Activated T-helper 1 cell treated with anti-CD3 and anti-CD28 coated beads, Interleukin-12 subunit alpha, Interleukin-12 subunit beta, Interleukin-2, Interleukin-4 antibody, amounts not matched to agents 30 ng/mL and 10 ng/mL and 1 ng/mL, durations not matched to agents 14 hours and 24 hours and 36 hours (primary cell): ENCODE measurements at places on chromosomes 3 and 15.
A peak's percentile ranks its signal among the peaks of the same experiment; 100 is the strongest.

GRCh38 chr3:161069511-161070251 is 35.5 kb downstream of the B3GALNT1 start:
- H3K27me3 ChIP-seq: no peaks in the 10 kb centered on the region
- no peak overlapping the region for H3K4me3 ChIP-seq
- no peak overlapping the region for H3K27ac ChIP-seq
- peaks cover 48% of the 10 kb centered on the region for H3K4me1 ChIP-seq
- H3K36me3 ChIP-seq: no peaks in the 10 kb centered on the region

- no peaks in the 10 kb centered on the region for H3K36me3 ChIP-seq
- no peak for DNase-seq
- H3K4me3 ChIP-seq: no peak overlapping the region
- H3K27me3 ChIP-seq: peaks cover 29% of the 10 kb centered on the region
Measured at GRCh38 chr15:29278436-29279105, 8.9 kb upstream of the NSMCE3 start.

DNA sequence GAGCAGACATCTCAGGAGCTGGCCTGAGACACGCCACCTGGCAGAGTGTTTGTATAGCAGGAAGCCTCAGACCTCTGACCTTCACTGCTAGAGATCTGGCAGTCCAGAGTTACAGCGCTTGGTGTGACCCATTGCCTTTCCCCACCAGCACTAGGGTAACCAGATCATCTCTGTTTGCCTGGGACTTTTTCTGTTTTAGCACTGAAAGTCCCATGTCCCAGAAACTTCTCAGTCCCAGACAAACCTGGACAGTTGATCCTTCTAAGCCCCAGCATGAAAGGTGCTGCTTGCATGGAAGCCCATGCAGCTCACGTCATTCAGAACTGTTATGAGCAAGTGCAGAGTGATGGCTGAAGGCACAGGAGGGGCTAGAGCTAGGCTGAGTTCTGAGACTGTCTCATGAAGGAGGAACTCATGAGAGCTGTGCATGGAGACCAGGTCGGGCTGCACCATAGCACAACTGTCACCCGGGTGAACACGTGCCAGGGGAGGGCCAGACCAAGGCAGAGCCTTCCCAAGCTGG is 18.2 kb upstream of the AHSG start:
- H3K27ac ChIP-seq: no peak overlapping the region
- H3K4me3 ChIP-seq: no peak overlapping the region
- H3K36me3 ChIP-seq: no peaks in the 10 kb centered on the region
- H3K27me3 ChIP-seq: peaks cover 5% of the 10 kb centered on the region

GRCh38 chr15:76776480-76776879 is 128.7 kb downstream of the SCAPER start:
- H3K4me3 ChIP-seq: no peak overlapping the region
- no peak for DNase-seq
- H3K4me1 ChIP-seq: peaks cover 8% of the 10 kb centered on the region
- H3K27me3 ChIP-seq: no peaks in the 10 kb centered on the region
- peaks cover 11% of the 10 kb centered on the region for H3K36me3 ChIP-seq

GRCh38 chr3:133532951-133533350 is 40.5 kb upstream of the CDV3 start:
- peaks cover 5% of the 10 kb centered on the region for H3K27me3 ChIP-seq
- no peak overlapping the region for H3K4me3 ChIP-seq
- H3K4me1 ChIP-seq: no peaks in the 10 kb centered on the region

DNA sequence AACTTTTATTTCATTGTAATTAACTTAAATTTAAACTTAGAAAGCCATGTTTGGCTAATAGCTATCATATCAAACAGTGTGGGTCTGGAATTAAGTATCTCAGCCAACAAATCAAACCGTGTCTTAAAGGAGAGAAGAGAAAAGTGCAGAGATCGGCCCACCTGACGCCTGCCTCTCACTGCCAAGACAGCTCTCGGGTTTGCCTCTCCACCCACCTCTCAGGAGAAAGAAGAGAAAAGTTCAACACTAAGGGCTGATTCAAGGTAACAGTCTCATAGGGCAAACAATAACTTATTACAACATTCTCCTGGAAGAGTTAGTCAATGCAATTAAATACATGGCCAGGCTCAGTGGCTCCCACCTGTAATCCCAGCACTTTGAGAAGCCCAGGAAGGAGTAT is 64.8 kb upstream of the PRR20G start:
- no peaks in the 10 kb centered on the region for H3K36me3 ChIP-seq
- H3K27ac ChIP-seq: no peak overlapping the region
- H3K4me1 ChIP-seq: no peaks in the 10 kb centered on the region
- no peak overlapping the region for H3K4me3 ChIP-seq

GRCh38 chr15:63013052-63013808 is 29.3 kb upstream of the TPM1 start:
- H3K4me1 ChIP-seq: peaks cover 8% of the 10 kb centered on the region
- no peak overlapping the region for H3K27ac ChIP-seq
- DNase-seq: no peak
- H3K27me3 ChIP-seq: peaks cover 7% of the 10 kb centered on the region
- H3K36me3 ChIP-seq: no peaks in the 10 kb centered on the region

- H3K4me1 ChIP-seq: no peaks in the 10 kb centered on the region
- no peak overlapping the region for H3K27ac ChIP-seq
- H3K4me3 ChIP-seq: no peak overlapping the region
Measured at GRCh38 chr3:385151-385550, 188.6 kb downstream of the CHL1 start.

GRCh38 chr3:46504789-46505188 is 7.0 kb downstream of the RTP3 start:
- H3K36me3 ChIP-seq: no peaks in the 10 kb centered on the region
- no peaks in the 10 kb centered on the region for H3K4me1 ChIP-seq
- no peak overlapping the region for H3K4me3 ChIP-seq
- H3K27me3 ChIP-seq: peaks cover 6% of the 10 kb centered on the region

DNA sequence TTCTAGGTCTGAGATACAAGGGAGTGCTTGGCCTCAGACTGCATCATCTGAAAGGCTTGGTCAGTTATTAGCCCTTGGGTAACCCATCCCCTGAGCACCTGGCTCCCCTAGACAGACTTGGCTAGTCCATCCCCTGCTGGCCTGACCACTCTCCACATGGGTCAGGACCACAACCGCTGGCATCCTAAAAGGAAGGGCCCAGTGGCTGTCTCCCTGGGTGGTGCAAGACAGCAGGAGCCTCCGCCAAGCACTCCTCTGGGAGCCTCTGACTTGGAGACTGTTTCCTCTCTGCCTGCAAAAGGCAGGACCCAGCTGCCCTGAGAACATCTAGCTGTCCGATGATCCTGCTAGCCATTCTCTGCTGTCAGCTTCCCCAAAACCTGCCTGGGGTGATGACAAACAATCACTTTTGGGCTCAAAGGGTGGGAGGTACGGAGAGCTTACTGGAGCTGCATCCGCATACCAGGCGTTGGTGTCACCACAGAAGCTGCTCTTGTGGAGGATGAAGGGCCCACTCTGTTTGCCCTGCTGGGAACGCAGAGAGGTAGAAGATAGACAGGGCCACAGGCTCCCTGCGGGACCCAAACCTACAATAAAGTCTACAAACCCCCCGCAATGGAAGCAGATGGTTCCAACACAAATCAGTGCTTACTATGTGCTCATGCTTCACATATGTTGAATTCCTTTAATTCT is 108.0 kb upstream of the PRR20G start:
- H3K27ac ChIP-seq: no peak overlapping the region
- peaks cover 4% of the 10 kb centered on the region for H3K27me3 ChIP-seq
- H3K4me3 ChIP-seq: no peak overlapping the region
- no peaks in the 10 kb centered on the region for H3K4me1 ChIP-seq
- DNase-seq: no peak

- no peak for DNase-seq
- no peaks in the 10 kb centered on the region for H3K4me1 ChIP-seq
- peaks cover 11% of the 10 kb centered on the region for H3K27me3 ChIP-seq
Measured at GRCh38 chr15:67399925-67400324, 121.0 kb upstream of the C15orf61 start.

DNA sequence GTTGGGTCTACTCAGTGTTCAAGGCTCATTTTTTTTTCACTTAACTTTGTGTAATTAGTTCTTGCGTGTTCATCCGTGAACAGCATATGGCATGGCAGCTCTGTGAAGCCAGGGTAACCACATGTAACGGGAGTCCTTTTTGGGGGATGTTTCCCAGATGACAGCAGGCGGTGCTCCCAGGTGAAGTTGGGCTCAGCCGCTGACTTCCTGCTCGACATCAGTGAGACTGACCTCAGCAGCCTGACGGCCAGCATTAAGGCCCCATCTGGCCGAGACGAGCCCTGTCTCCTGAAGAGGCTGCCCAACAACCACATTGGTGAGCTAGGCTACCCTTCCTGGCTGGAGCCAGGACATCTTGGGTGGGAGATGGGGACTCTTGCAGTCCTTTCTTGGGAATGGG is 62.7 kb downstream of the DNASE1L3 start:
- no peak overlapping the region for H3K27ac ChIP-seq
- H3K27me3 ChIP-seq: no peaks in the 10 kb centered on the region
- H3K36me3 ChIP-seq: peaks cover 24% of the 10 kb centered on the region
- no peaks in the 10 kb centered on the region for H3K4me1 ChIP-seq

DNA sequence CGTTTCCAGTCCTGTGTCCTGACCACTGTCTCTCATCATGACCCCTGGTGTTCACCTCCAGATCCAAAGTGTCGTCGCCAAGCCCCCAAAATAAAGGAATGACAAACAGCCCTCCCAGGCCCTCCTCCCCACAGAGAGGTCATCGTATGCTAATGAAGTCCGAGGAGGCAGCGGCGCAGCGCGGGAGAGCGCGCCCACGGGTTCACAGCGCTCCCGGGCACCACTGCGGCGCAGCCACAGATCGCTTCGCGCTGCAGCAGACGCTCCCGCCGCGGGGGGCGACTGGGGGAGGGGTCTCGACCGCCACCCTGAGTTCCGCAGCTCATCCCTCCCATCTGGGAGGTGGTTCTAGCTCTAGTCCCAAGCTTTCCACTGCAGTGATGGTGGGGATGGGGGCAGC is 1.3 kb downstream of the DGKG start:
- H3K27ac ChIP-seq: no peak overlapping the region
- H3K4me3 ChIP-seq: no peak overlapping the region
- no peaks in the 10 kb centered on the region for H3K4me1 ChIP-seq
- peaks cover 48% of the 10 kb centered on the region for H3K27me3 ChIP-seq
- no peak for DNase-seq

GRCh38 chr15:20351448-20351971 is 190.1 kb downstream of the GOLGA6L6 start:
- H3K36me3 ChIP-seq: no peaks in the 10 kb centered on the region
- peaks cover 5% of the 10 kb centered on the region for H3K4me1 ChIP-seq
- no peak overlapping the region for H3K4me3 ChIP-seq
- no peak for DNase-seq

DNA sequence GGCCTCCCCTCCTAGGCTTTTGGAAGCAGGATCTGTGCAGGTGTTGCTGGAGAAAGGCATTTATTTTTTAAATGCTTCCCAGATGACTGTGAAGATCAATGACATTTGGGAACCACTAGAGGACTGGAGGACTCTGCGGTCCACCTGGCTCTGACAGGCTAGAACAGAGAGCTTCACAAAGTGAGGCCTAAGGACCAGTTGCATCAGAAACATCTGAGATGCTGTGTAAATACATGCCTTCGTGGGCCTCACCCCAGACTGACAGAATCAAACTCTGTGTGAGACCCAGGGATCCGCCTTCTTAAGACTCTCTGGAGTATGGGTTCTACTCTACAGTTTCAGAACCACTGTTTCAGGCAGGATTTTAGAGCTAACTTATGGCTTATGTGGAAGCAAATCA is 105.0 kb upstream of the ICE2 start:
- no peak for DNase-seq
- H3K4me3 ChIP-seq: peak overlapping the region; percentile 58
- H3K27me3 ChIP-seq: no peaks in the 10 kb centered on the region
- H3K4me1 ChIP-seq: peaks cover 98% of the 10 kb centered on the region
- H3K27ac ChIP-seq: peak overlapping the region; percentile 95

DNA sequence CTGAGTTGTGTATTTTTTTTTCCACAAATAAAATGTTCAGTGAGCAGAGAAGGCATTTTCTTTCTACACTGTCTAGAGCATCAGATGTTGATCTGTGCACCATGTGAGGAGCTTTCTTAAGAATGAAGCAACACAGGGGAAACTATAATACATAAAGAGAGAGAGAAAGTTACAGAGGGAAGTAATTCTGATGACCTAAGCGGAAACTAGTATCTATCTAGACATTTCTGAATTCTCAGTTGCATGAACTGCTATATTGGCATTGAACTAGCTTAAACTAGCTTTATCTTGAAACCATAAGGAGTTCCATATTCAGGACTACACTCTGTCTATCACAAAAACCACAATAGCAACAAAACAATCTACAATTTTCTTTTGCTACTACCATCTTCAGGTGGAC is 822.4 kb downstream of the VGLL3 start:
- H3K27me3 ChIP-seq: no peaks in the 10 kb centered on the region
- no peak overlapping the region for H3K4me3 ChIP-seq
- DNase-seq: no peak
- H3K4me1 ChIP-seq: no peaks in the 10 kb centered on the region
- no peak overlapping the region for H3K27ac ChIP-seq

DNA sequence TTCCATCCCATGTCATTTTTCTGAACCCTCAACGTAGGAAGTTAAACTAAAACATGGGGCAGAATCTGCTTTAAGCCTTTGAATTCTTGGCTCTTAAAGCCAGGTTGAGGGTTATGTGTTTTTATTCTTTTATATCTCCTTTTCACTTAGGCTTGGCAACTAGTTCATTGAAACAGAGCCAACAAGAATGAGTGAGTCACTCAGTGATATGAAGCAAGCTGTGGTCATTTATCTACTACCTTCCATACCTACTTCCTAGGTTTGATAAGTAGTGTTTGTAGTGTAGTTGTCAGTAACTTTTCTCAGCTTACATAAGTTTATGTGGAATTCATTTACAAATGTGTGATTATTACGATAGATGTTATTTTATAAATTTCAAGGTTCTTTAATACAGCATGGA is 67.4 kb downstream of the SNRPN start:
- no peak overlapping the region for H3K27ac ChIP-seq
- no peak for DNase-seq
- H3K4me1 ChIP-seq: no peaks in the 10 kb centered on the region
